HepG2 (cell line): ENCODE measurements at places on chromosomes 5 and 9.

- no peak overlapping the region for H3K4me3 ChIP-seq
- no peaks in the 10 kb centered on the region for H3K27me3 ChIP-seq
- H3K27ac ChIP-seq: no peak overlapping the region
- H3K4me1 ChIP-seq: no peaks in the 10 kb centered on the region
- peak; percentile 52 for DNase-seq
These were observed 21.7 kb downstream of the F2RL2 start for GRCh38 chr5:76601470-76601869.

DNA sequence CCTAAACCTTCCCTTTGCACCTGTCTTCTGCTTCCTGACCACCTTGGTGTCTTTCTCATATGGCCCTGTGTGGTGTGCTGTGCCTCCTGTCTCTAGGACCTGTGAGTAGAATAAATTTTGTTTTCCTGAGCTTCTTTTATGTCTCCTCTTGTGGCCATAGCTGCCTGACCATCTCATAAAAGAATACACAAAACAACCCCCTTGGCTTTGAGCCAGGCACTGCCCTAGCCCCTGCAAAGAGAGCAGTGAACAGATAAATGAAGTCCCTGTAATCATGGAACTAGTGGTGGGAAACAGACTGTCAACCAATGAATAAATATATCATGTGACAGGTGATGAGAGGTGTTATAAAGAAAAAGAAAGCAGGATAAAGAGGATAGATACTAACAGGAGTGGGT is 485.1 kb downstream of the CSNK1G3 start:
- no peak overlapping the region for H3K27ac ChIP-seq
- no peak overlapping the region for H3K4me3 ChIP-seq
- H3K36me3 ChIP-seq: no peaks in the 10 kb centered on the region
- no peak for DNase-seq

DNA sequence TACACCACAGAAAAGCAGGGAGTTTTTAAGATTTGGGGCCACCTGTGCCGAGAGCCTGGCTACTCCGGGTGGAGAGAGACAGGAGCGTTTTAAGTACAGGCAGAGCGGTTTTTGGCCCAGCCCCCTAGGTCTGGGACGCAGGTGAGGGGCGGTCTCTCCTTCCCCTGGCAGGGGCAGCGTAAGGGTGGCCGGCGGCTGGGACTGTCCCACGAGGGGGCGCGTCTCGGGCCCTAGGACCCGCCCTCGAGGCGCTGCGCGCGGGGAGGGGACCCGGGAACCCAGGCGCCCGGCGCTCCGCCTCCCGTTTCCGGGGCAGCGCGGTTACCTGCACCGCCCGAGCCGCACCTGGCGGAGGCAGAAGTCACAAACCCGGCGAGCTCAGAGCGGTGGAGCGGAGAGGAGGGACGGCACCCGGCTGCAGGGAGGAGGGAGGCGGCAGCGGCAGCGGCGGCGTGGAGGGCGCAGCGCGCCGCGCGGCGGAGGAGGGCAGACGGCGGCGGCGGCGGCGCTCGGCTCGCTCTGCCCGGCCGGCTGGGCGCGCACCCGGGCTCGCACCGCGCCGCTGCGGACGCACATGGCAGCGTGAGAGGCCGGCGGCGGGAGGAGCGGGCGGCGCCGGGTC is at the start of gene WWC1:
Gene WWC1 (plus strand): TSS at position 304 of the 622 bp plus-strand sequence. CDS start 508 bp downstream, outside the sequence.
- H3K27ac ChIP-seq: peak within 1 kb of the TSS; percentile 29
- no peaks in the 10 kb centered on the region for H3K27me3 ChIP-seq
- DNase-seq: peak; percentile 63
- H3K36me3 ChIP-seq: no peaks in the 10 kb centered on the region

DNA sequence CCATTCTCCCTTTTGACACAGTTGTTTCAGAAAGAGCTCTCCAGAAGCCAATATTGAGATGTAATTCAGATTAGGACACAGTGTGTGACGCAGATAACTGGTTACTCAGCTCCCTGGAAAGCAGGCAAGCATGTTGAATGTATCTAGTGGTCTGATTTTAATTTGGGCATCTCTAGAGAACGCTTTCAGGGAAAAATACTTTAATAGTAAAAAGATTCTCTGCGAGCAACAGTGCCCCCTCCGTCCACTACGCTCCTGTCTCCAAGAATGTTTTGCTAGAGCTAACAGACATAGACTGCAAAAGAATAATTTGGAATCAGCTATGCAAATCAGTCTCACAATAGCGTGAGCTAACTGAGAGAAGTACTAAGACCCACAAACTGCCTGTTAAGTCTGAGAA is 23.3 kb downstream of the CFAP90 start:
- no peaks in the 10 kb centered on the region for H3K4me1 ChIP-seq
- DNase-seq: no peak
- H3K36me3 ChIP-seq: no peaks in the 10 kb centered on the region
- no peak overlapping the region for H3K4me3 ChIP-seq
- H3K27ac ChIP-seq: no peak overlapping the region

DNA sequence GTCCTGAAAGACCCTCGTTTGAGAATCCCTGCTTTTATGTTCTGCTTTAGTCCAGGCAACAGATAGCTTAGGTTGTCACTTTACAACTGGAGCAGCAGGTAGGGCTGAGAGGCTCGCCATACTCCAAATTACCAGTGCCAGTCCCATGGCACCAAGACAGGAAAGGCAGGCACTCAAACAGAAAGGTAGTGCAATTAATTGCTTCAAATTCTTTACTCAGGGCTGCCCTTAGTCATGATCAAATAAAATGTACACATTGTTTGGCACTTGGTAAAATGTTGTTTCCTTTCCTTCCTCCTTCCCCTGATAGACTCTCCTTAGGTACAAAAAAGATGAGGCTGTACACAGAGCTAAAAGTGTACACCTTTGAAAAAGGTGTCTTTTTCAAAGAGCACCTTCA is 115.8 kb upstream of the CCDC152 start:
- no peak overlapping the region for H3K4me3 ChIP-seq
- no peak for DNase-seq
- H3K27me3 ChIP-seq: no peaks in the 10 kb centered on the region

DNA sequence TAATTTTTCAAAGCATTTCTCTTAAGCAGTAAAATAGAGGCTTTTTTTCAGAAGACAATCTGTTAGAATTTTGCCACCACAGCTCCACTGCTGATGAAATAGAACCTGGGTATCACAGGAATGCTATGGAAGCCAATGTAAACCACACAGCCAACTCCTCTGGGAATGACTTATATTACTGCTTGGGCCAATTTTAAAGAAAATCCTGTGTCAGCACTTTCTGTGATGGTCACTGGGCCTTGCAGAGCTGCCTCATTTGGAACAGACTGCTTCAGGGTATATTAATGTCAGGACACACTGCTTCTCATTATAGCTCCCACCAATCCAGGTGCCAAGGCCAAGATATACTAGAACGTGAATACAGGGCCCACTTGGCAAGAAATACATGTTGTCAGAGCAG is 144.1 kb upstream of the ACTBL2 start:
- H3K4me3 ChIP-seq: no peak overlapping the region
- no peak for DNase-seq
- H3K36me3 ChIP-seq: no peaks in the 10 kb centered on the region
- H3K27ac ChIP-seq: no peak overlapping the region
